ENCODE measurements at places on chromosomes 12 and 14.

DNA sequence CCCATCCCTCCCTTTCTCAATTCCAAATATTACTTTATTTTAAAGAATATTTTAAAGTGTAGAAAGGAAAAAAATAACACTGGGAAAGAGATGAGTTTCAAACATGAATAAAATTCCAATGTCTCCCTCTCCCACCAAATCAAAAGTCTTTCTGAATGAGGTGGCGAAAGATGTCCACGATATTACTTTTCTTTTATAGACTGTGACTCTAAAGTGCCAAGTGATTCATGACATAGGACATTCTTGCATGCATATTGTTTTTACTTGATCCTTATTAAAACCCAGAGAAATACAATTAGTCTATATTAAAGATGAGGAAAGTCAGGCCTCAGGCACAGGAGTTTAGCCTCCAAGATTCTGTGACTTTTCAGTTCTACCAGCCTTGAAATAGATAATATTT, 16.0 kb upstream of the LUM start:
- no peak for DNase-seq

DNA sequence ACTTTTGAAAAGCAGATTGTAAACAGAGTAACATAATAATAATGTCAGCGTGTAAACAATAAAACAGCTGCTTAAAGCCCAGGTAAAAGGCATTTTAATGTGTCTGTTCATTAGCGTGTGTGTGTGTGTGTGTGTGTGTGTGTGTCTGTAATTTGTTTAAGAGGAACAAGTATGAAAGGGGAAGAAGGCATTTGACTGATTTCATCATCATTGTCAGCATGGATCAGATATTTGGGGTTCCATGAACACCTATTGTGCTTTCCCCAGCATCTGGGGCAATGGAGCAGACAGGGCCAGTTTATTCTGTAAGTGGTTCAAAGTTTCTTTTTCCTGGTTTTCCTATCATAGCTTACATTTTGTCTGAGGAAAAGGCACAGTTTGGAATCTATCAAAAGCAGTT, 28.9 kb downstream of the SLC25A21 start:
- DNase-seq, result no peak

- no peak for DNase-seq
These were observed 24.0 kb downstream of the TCTN1 start for GRCh38 chr12:110637869-110638441.

DNA sequence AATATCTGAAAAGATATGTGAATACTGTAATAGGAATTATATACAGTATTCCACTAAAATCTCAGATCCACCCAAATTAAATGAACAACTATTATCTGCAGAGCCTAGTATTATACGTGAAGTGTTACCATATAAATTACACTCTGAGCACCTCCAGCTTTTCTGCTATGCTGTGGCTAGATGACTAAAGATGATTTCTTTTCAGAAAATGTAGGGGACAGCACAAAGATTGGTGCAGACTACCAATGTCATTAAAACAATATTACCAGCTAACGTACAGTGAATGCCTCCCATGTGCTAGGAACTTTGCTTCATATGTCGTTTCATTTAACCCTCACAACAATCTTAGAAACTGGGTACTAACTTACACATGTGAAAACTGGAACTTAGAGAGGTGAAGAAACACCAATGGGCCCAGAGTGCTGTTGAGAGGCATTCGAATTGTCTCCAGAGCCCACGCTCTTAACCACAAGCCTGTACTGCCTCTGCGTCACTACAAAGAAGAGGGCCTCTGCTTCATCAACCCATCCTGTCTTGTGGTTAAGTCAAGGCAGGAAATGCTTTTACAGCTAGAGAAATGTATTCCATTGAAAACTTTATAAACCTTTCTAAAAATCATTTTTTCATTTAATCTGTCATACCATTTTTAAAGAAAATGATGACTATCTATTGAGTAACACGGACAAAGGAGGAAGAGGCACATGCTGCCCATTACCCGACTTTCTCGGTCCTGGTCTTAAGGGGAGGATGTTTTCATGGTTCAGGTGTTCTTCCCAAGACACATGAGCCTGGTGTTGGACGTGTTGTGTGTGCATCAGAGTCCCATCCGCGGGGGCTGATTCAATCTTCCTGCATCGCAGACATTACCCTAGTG, 1.3 kb downstream of the GPR65 start:
- no peak for DNase-seq

GRCh38 chr12:76006028-76006925, 25.3 kb downstream of the PHLDA1 start:
- no peak for DNase-seq

DNA sequence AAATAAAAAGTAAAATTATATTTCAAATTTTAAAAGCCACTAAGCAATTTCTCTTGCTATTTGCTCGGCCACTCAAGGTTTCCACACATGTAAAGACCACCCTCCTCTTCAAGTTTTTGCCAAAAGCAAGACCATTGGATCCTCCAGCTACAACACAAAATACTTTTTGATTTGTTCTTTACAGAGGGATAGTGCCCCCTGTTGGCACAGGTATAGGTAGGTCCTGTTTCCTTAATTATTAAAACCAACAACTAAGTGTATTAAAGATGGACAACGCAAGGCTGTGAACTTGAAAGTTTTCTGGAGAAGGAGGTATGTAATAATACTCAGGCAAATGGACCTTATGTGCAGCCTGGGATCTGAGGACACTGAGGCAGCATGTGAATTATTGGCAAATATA, 23.8 kb downstream of the ATP6V1D start:
- DNase-seq, result no peak
